ENCODE measurements at places on chromosomes 1 and 21.

DNA sequence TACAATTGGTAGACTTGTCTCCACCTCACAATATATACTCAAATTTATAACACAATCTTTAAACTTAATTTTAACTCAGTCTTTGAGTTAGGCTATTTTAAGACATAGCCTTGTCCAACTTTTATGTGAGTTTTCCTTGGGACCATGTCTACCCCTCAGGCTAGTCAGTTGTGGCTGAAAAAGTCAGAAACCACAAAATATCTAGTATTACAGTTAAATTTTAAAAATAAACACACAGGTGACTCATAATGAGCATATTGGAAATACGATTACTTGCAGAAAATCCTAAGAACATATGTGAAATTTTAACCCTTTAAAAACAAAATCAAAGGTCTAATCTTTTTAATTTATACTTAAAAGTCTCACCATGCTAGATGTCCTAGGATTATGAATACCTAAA lies 4.8 kb upstream of the ASB17 start:
- DNase-seq: peak; percentile 47

DNA sequence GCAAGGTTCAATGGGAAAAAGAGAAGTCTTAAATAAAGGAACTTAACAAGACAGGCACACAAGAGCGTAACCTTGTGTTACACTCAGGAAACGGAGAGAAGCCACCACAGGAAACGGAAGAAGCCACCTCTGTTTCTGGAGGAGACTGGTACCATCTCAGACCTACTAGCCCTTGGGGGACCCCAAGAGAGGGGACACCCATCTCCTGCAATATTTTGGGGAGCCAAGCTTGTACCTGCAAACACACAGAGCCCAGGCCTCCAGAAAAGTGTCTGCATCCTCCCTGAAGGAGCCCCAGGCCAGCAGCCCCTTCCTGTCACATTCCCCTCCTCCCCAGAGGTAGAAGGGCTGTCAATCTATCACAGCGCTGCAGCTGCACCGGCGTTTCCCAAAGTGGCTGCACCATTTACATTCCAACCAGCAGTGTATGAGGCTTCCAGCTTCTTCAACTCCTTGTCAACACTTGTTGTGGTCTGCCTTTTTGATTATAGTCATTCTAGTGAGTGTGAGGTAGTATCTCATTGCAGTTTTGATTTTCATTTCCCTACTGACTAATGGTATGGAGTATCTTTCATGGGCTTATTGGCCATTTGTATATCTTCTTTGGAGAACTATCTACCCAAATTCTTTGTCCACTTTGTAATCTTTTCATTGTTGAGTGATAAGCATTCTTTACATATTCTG lies 23.0 kb upstream of the PADI1 start:
- no peak for DNase-seq

DNA sequence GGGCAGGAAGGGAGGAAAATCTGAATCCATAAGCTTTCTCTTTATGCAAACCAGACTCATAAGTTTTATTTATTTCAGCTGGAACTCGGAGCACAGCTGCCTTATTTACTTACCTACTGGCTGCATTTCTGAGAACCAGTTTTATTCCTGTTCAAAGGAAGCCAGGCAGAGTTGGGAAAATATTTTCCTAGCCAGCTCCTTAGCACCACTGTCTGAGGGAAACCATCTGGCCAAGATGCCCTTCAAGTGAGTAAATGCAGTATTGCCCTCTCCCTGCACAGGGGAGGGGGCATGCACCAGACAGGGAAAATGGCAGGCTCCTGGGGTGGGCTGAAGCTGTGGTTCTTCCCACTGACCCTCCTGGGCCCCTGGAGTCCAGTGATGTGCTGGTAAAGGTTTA lies 28.9 kb upstream of the FMOD start:
- no peak for DNase-seq

DNA sequence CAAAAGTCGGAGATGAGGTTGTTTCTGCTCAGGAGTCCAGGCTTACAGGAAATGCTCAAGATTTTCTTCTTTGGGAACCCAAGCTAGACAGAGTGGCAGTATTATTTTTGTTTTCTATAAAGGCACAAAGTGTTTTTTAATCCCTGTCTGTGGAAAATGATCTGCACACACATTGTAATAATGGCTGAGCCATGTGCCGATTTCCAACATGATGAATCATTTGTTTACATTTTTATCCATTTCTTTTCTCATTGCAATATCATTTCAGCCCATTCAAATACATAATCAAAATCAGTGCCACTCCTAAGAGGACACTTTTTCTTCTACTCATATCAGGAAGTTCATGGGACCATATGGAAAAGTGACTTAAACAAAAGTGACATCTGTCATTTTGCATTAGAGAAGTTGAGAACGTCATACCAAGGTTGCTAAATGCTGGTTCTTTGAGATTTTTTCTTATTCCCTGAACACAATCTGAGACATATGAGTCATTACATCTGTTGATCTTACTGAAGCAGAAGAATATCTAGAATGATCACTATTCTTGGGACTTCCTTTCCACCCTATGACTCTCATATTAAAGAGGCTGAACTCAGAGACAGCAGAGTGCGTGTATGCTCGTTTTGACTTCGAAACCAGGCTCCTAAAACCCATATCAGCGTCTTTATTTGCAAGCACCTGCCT lies 44.9 kb downstream of the ACTA1 start:
- peak; percentile 63 for DNase-seq

- DNase-seq: no peak
Observed at GRCh38 chr1:220157738-220158137, 63.8 kb downstream of the IARS2 start.

DNA sequence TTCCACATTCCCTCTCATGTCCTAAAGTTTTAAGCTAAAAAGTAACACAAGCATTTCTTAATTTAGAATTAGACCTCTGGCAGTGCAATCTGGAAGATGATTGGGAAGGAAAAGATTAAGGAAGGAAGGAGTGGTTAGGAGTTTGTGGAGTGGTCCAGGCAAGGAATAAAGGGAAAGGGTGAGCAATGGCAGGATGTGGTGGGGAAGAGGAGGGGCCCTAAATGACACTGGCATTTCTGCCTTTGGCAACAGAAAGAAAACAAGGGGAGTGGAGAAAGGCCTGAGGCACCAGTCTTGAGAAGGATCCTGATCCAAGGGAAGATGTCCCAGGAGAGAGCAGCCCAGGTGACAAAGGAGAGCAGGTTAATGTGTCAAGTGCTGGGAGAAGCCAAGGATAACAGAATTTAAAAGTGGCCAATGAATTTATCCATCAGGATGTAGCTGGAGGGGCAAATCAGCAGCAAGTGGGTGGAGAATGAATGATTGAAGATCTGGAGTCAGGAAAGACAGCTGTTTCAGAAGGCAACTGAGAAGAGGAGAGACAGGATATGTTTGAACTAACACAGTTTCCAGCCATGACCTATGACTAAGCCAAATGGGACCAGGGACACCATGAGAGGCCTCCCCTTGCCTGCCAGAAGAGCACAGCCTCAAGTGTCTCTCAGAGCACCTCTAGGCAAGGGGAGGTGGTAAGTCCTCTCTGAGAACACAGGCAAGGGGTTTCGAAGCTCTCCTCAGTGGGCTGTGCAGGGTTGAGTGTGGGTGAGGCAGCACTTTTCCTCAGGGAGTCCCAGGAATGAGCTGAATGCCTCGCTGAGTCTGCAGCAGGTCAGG lies 20.9 kb upstream of the LY9 start:
- no peak for DNase-seq

Measured in fibroblast of lung (primary cell).